ENCODE measurements at places on chromosomes 5 and 9. TPM values are rescaled to one million over a fixed set of nuclear protein-coding genes. Genes with fewer than 3 reads are reported as not detected.

The FOXD4L6 gene
- not detected for total RNA-seq

The PCDHB12 gene
- total RNA-seq = not detected

DNA sequence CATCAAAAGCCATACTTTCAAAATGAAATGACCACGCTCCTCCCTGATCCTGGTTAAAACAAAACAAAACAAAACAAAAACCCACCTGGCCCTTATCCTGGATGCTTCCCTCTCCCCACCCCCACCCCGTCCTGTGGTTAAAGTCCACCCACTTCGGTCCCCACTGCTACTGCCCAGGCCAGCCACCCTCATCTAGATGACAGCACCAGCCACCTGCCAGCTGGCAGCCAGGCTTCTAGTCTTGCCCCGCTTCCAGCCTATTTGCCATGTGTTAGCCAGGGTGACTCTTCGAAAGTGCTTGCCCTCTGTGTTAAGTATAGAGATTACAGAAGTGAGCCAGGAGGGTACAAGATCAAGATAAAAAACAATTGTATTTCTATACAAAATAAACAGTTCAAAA, 27.5 kb upstream of the NCS1 start:
- no peak for DNase-seq

DNA sequence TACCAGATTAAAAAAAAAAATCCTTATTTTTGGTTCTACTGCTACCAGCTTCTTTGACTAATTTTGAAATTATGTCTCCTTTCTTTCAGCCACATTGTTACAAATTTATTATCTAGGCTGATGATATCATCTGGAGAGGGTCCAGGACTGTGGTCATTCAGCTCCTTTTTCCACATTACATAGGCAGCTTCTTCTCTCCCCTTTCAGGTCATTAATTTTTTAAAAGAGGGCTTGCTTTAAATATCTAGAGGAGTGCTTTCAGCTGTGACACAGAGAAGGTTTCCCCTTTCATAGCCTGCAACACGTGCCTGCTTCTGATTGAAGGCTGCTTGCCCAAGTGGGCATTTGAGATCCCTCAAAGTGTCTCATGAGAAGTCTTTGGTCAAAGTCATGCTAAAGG, 155.7 kb upstream of the PAPPA start:
- no peak for DNase-seq

GRCh38 chr5:181044662-181045305, 4.7 kb downstream of the BTNL9 start:
- DNase-seq = no peak

- DNase-seq = no peak
These were observed 172.4 kb downstream of the SEMA6A start for GRCh38 chr5:116402235-116402634.

GRCh38 chr5:84260140-84260539, 124.5 kb downstream of the EDIL3 start:
- no peak for DNase-seq
